ENCODE measurements at places on chromosomes 6 and 20.

DNA sequence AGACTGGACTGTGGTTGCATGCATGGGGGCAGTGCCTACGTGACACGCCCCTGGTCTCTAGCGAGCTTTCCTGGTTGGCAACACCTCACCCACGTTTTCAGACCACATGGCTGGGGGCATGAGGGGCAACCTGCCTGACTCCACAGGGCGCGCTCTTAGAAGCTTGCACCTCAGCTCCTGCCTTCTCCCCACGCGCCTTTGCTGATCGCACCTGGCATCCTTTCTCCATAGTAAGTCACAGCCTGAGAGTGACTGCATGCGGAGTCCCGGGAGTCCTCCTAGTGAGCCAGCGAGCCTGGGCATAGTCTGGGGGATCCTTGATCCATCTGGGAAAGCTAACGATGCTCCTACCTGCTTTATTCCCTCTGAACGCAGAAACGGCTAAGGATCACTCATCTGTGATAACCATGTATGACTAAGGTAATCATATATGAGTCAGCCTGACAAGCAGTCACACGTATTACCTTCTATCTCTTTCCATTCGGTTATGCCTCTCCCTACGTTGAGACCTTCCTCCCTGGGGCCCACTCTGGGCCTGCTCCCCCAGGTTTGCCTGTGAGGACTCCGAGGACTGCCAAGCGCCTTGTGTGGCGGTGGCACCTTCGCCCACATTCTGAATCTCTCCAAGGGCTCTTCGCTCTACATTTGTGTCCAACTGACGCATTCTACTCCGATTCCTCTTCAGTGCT is 4.5 kb downstream of the TCFL5 start:
- DNase-seq = no peak

DNA sequence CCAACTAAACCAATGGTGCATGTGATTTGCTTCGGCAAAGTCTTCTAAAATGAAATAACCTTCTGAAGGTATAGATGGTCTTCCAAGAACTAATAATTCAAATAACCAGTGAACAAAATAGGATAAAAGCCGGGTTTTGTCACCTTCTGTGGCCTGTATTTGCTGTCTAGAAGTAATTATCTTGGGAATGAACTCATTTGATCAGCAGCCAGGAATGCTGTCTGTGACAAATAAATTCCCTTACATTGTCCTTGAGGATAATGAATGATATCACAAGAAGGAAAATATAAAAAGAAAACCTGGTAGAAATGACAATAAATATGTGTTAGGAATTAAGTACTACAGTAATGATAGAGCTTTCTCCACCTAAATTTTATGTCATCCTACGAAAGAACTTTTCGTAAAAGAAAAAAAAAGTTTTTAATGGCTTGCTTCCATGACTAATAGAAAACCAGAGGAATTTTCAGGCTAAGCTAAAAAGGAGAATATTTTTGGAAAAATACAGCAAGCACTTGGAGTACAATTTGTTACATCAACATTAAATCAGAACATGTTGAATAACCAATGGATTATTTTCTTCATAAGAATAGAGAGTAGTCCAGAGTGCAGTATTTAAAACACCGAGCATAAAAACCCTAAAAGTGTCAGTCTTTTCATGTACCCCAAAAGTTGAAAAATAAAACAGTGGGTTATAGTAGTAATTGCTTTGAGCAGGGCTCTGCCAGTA is 247.7 kb downstream of the TBC1D7 start:
- no peak for DNase-seq

- no peak for DNase-seq
Measured at GRCh38 chr6:143592335-143592734, 80.8 kb upstream of the FUCA2 start.

DNA sequence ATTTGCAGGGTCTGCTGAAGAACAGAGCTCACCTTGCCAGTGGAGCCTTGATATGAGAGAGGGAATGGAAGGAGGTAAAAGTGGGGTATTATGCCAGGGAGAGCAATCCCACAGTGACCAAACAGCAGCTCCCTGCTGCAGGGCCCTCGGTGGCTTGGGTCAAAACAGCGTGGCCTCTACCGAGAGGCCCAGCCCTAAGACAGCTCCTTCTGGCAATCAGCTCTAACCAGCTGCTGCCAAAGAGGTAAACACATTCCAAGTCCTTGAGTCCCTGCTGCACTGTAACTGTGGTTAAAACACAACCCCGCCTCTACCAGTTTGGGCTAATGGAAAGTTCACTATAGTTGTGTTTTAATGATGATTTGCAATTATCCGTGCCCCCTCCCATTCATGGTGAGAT is 1.4 kb upstream of the DAAM2 start:
- no peak for DNase-seq

GRCh38 chr6:42260972-42261371 is 43.3 kb upstream of the MRPS10 start:
- peak; percentile 28 for DNase-seq

GRCh38 chr6:88220493-88220892 is 54.3 kb upstream of the CNR1 start:
- DNase-seq = no peak

DNA sequence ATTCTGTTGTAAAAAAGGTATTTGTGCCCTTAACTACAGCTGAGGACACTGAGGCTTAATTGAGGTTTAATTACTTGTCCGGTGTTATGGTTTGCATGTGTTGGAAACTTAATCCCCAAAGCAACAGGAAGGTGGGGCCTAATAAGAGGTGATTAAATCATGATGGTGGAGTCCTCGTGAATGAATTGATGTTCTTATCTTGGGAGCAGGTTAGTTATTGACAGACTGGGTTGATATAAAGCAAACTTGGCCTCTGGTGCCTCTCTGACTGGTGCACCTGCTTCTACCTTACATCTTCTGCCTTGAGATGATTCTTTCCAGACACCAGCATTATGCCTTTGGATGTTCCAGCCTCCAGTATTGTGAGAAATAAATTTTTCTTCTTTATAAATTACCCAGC is 306.5 kb upstream of the HS3ST5 start:
- DNase-seq = no peak

DNA sequence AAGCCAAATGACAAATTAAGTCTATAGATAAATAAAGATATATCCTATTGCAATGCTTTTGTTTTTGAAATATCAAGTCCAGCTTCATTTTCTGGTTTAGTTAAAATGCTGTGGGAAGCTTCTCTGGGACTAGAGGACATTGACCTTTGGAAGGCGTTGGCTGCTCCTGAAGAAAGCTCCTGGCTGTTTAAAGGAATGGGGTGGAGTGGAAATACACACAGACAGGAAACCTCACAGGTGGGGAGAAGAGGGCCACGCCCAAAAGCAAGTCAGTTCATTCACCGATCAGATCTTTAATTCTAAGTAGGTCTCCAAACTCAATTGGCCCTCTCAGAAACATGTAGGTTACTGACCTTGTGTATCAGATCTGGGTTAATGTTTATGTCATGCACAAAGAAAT is 59.6 kb downstream of the SPTLC3 start:
- no peak for DNase-seq

GRCh38 chr6:134217105-134217797 is 100.7 kb downstream of the SGK1 start:
- no peak for DNase-seq

DNA sequence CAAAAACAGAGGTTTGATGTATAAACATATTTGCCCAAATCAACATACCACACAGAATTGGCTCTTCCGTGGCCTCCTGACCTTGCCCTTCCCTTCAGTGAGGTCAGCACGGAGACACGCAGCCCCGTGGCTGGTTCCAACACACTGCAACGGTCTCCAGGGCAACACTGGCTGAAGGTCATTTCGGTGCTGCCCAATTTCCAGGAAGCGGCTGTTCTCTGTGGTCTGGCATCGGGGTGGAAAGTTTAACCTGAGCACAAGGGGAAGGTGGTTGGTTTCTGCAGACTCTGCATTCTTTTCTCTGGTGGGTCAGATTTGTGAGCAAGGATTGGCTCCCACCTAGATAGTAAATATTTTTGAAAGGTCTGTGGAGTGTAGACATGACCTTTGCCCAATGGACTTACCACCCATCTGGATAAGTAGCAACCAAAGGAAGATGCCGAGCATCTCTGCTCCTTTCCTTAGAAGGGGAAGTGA is 177.6 kb upstream of the PHACTR1 start:
- DNase-seq = no peak

DNA sequence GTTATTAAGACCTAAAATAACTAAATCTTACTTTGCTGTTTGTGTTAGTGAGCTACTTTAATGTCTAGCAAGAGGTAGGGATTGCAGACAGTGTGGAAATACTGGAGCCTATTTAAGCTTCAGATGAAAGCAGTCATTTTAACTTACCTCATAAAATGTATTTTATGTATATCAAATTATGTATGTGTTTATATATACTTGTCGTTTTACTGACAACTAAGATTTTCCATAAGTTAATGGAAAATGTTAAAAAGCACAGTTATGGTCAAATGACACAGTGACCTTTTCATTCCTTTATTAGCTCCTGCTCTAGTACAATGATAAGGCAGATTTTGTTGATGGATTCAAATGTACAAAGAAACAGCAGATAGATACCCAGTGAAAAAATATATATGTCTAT is 34.6 kb downstream of the QKI start:
- no peak for DNase-seq

GRCh38 chr20:55650657-55651360 is 354.5 kb downstream of the CBLN4 start:
- no peak for DNase-seq

DNA sequence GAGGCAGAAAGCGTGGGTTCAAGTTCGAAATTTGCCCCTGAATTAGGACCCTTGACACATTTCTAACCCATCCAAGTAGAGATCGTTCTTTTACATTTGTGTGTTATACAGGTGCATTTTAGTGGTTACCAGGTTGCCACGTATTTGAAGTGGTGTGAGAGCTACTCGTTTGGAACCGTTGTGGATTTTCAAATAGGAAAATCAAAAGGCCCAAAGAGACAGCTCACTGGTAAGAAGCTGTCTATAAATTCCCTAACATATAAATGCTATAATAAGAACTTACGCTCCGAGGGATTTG is 1.6 kb upstream of the REV3L start:
- no peak for DNase-seq

GRCh38 chr6:81690073-81690472 is 62.4 kb downstream of the TENT5A start:
- no peak for DNase-seq

DNA sequence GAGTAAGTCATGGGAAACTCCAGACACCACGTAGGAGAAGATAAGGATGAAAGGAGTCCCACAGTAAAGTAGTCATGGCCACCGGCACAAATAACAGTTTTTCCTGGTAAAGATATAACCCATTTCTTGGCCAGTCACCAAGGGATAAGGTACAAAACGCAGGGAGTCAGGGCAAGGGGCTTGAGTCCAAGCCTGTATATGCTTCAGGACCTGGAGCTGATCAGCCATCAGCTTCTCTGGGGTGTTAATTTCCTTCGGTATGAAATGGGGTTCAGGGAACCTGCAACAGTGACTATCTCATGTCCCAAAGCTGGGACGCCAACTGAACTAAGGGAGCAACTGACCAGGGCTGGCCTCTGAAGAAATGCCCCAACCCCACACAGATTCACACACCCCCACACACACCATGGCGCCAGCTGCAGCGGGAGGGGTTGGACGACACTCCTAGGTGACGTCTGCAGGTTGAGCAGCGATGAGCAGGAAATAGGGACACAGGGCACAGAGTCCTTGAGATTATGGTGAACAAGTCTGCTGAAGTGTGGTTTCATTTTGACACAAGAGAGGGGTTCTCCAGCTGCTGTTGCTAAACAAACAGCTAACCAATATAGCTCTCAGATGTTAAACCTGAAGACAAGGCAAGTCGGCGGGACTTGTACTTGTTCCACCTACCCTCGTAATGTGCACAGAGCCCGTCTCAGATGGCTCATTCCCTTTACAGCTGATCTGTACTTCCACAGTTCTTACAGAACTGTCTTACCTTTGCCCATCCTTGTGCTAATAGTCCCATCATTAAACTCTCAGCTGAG is 7.4 kb upstream of the ADTRP start:
- no peak for DNase-seq

GRCh38 chr20:40562031-40562430 is 127.0 kb downstream of the MAFB start:
- DNase-seq = no peak

DNA sequence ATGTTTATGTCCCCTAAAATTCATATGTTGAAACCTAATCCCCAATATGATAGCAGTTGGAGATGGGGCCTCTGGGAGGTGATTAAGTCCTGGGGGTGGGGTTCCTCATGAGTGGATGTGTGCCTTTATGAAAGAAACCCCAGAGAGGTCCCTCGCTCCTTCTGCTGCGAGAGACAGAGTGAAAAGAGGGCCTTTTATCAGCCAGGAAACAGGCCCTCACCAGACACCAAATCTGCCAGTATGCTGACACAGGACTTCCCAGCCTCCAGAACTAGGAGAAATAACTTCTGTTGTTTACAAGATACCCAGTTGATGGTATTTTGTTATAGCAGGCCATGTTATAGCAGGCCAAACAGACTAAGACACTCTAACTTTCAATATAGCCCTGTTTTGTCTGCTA is 100.9 kb upstream of the NFATC2 start:
- DNase-seq = no peak

DNA sequence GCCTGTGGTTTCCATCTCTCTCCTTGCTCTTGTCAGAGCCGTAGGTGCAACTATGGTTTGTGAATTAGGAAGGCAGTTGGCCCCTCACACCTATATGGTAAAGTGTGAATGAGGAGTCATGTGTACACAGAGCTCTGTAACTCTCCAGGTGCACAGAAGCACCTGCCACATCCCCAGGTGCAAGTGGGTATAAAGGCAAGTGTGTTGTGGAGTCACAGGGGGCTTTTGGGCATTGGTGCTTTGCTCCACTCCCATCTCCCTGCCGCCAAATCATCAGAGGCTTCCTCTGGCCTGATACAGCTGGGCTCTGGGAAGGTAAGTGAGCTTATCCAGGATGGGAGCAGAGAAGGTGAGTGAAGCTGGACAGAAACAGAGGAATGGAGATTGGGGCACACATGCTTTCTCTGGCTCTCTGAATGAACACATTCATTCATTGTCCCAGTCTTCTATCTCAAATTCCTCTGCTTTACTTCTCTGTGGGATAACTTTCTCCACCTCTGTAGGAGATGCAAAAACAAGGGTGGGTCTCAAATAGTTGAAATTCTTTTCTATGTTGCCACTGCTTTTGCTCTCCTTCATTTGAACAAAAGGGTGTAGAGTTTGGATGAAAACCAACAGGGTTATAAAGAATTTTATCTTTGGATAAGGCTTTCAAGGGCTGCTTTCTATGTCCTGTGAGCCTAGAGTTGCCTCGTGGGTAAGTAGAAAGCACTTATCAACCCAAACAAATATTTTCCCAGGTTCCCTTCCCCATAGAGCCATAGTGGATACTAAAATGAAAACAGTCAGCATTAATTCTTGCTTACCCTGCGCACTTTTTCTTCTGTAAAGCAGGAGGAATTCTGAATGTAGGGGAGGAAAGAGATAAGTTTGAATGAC is 45.0 kb upstream of the RIPOR2 start:
- no peak for DNase-seq

DNA sequence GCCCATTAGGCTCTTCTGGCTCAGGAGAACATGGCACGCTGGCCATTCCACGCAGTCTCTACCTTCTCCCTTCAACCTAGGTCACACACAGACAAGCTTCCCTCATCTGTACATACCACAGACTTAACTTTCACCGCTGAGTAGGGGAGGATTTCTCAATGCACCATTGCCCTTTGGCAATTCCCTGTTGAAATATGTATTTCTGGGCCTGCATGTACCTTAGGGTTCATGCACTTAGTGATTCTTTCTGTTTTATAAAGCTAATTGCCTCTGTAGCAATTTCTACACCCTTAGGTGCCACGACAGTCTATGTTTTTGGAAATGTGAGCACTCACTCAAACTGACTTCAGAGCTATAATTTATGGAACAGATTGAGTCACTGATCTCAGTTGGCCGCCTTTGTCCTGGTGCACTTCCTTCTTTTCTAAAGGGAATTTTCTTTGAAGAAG is 253.8 kb upstream of the PRDM1 start:
- no peak for DNase-seq
